ENCODE measurements at places on chromosomes 2 and 18.
A peak's percentile ranks its signal among the peaks of the same experiment; 100 is the strongest.

- no peak for DNase-seq
Measured at GRCh38 chr2:98025481-98026037, 29.8 kb upstream of the TMEM131 start.

DNA sequence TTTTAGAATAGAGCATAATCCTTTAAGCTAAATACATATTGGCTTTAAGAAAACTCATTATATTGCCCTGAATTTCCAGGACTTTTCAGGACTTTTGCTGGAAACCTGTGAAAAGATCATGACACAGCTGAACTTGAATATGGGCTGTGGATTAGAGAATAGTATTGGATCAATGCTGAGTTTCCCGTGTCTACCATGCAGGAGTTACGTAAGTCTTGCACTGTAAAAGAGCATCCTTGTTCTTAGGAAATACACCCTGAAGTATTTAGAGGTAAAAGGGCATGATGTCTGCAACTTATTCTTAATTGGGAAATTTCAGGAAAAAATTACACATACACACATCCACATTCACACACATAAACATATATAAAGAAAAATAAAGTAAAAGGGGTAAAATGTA lies 82.1 kb downstream of the ZFP36L2 start:
- no peak for DNase-seq

DNA sequence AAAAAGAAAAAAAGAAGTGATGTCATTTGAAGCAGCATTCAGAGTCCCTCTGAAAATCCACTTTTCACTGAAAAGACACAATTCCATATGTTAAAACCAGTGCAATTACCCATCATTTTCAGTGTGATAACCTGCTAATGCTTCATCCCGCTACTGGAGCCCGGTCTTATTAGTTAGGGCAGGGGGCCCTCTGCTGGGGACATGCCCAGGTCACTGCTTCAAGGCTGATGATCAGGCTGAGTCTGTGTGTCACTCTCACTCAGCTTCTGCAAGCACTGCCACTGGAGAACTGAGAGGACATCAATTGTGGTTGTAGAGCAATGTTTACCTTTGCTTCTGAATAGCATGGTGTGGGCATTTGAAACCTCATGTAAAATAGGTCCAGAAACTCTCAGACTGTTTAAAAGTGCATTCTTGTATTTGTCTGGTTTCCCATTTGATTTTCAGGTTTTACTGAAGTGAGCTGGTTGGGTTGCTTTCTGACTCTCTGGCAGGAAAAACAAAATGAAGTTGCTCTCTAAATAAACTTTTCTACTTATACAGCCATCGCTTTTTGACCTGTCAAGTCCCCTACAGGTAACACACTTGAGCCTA lies 49.2 kb upstream of the NXPH2 start:
- DNase-seq: peak; percentile 25

DNA sequence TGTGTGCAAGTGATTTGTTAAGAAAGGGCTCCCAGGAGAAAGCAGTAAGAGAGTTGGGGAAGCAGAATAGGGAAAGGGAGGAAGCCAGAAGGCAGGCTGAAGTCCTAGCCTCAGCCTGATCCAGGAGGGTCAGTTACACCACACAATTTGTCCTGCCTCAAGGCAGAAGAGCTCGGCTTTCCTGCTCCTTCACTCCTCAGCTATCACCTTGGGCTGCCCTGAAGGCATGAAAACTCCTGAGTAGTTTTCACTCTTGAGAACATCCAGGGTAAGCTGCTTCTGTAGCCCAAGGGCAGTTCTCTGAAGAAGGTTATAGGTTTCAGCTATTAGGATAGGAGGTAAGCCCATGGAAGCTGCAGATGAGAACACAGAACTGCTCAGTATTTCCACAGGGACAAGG lies 47.4 kb upstream of the ANKRD44 start:
- no peak for DNase-seq

DNA sequence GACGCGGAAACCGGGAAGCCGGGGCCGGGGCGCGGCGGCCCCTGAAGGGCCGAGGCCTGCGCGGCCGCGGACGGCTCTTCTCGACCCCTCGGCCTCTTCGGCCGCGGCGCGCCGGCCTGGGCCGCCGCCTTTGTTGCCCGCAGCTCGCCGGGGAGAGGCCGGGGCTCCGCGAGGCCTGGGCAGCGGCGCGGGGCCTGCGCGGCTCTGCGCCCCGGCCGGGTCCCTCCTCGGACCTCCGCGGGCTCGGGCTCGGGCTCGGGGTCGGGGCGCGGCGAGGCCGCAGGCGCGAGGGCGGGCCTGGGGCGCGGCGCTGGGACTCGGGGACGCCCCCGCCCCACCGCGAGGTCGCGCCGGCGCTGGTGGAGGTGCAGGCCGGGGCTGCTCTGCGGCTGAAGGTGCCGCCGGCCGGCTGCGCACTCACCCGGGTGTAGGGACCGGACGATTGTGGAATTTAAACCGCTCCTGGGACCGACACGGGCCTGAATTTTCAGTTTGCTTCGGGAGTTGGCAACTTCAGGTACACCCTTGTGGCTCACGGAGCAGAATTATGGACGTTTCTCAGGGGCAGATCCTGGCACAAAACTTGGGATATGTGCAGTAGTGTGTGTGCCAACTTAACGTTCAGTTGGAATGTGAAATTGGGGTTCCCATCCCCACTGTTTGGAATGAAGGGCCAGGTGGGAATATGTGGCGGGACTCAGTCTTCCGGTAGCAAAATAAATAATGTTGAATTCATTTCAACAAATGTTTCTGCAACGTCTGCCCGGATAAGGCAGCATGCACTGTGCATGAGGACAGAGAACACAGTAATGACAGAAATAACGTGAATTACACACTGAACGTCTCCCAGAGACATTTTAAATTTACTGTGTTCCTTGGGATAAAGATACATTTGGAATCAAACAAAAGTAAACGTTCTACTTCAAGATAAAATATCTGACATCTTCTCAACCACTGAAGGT lies 787 bp downstream of the SOCS6 start:
- no peak for DNase-seq

GRCh38 chr2:165197346-165197745 lies 6.5 kb downstream of the SCN3A start:
- no peak for DNase-seq

- DNase-seq: no peak
Measured at GRCh38 chr2:142870526-142870925, 6.9 kb upstream of the KYNU start.
